ENCODE measurements at places on chromosomes 12 and 14.
A peak's percentile ranks its signal among the peaks of the same experiment; 100 is the strongest.

DNA sequence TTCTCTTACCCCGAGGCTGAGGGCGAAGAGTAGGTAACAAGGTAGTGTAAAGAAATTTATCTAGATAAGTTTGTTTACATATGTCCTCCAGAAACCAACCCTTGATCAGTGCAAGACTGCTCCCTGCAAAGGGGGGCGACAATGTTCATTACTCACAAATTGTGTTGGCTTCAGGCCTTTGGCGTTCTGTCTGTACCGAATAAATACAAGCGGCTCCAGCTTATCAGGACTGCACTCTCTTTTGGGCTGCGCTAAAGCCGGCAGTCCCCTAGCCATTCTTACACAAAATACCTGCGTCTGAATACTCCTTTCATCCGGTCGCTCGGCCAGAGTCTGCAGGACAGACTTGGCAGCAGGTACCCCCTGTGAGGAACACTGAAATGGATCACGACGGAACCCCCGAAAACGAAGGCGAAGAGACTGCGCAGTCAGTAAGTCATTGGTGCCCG lies 116.4 kb downstream of the PPHLN1 start:
- DNase-seq: no peak

- no peak for DNase-seq
Measured at GRCh38 chr12:6193853-6194815, 6.1 kb upstream of the CD9 start.

- no peak for DNase-seq
Measured at GRCh38 chr14:32102152-32102787, 25.2 kb downstream of the ARHGAP5 start.

GRCh38 chr14:67569651-67570290 lies 30.3 kb downstream of the PIGH start:
- no peak for DNase-seq

- DNase-seq: no peak
Measured at GRCh38 chr14:84976805-84977204, 553.1 kb upstream of the FLRT2 start.

DNA sequence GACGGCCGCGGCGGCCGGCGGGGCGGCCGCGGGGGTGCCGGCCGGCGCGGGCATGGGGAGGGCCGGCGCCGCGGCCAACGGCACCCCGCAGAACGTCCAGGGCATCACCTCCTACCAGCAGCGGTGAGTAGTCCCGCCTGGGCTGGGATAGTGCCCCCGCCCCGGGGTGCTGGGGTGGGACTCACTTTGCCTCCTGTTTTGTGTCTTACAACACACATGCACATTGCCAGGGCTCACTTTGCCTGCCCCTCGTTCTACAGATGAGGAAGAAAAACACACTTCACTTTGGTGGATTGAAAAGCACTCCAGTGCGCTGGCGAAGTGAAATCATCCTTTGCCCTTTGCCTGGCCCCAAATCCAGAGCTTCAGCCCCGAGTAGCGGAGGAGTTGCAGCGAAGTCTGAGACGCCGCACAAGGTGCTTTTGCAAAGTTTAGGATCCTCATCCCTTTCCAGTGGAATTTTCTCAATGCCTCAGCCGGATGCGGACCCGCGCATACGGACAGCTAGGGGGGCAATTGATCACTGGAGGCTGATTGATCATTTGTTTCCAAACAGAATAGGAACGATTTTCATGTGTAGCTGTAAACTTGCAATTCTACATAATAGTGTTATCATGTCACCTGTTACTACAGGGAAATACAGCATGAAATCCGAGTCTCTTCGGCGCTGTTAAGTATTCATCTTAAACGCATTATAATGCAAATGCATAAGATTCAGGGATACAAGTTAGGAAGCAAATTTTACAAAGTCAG lies 3.6 kb upstream of the NPAS3 start:
- no peak for DNase-seq

GRCh38 chr12:104623883-104624282 lies 167.1 kb downstream of the CHST11 start:
- no peak for DNase-seq

- DNase-seq: no peak
Measured at GRCh38 chr12:107760207-107760808, 629 bp downstream of the PRDM4 start.

DNA sequence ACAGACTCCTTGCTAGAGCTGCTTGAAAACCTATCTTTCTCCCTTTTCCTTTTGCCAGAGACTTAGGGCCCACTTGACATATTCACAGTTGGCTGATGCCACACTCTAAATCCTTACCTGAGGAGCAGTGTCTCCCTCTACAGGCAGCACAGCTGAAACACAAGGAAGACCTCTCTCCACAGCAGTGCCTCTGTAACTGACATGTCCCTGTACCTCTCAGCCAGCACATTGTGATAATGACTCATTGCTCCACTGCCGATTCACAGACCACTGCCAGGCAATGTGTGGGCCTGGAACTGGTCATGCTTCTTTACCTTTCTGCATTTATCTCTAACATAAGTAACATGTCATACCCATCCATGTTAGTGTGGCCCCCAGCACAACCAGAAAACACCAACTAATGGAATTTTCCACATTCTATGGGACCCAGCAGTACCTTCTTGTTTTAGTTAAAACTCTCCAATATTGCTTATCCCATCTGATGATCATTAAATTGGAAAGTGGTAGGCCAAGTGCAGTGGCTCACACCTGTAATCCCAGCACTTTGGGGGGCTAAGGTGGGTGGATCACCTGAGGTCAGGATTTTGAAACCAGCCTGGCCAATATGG lies 56.5 kb downstream of the GTF2A1 start:
- peak; percentile 11 for DNase-seq

DNA sequence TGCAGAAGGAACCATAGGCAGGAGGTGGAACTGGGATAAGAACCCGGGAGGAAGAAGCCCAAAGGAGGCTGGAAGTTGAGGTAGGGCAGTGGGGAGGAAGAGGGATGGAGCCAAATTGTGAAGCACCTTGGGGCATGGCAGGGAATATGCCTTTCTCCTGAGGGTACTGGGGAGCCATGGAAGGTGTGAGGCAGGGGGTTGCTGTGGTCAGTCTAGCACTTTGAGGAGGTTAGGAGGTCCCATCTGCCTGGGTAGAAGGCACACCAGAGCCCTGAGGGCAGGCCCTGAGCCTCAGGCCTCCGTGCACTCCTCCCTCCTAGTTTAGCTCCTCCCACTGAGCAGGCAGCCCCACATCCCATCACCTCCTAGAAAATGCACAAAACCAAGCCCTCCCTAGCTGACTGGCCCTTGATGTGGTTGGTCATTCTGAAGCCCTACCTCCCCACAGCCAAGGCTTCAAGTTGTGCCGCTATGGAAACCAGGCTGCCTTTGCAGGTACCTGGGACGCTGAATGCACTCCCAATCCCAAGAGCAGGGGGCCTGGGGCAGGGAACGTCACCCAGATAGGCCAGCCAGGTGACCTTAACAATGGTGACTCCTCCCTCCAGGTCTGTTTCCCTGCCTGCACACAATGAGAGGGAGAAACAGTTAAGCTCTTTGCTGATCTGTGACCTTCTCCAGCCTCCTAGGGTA lies 15.1 kb downstream of the PHETA1 start:
- DNase-seq: no peak

GRCh38 chr14:102341566-102341965 lies 21.1 kb downstream of the CINP start:
- no peak for DNase-seq

DNA sequence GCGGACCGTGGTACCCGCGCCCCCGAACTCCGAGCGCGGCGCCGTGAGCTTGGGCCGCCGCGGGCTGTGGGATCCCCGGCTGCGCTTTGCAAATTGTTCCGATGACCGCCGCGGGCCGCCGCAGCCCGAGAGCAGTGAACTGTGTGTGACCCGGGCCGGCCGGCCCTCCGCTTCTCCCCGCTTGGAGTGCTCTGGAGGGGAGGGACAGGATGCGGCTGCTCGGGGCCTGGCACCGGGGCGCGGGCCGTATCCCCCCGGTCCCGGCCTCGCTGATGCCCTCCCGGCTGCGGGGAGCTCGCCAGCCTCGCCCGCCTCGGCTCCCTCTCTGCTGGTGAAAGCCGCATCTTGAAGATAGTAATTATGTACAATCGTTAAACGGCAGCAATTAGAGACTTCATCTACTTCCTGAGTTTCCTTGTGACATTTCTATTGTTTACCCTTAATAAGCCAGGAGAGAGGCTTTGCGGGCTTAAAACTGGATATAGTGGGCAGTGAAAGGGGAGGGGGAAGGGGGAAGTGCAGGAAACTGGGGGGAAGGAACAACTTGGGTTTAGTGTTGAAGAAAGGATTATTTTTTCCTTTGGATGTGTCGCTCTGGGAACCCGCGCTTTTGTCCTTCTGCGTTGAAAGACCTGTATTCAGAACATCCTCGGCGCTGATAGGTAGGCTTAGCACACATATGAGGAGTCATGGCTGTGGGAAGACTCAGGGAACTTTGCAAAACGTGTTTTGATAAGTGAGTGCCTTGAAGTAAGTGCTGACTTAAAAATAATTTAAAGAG lies 1.2 kb downstream of the PELI2 start:
- DNase-seq: no peak

- no peak for DNase-seq
Measured at GRCh38 chr12:113802000-113802749, 163.9 kb downstream of the RBM19 start.

DNA sequence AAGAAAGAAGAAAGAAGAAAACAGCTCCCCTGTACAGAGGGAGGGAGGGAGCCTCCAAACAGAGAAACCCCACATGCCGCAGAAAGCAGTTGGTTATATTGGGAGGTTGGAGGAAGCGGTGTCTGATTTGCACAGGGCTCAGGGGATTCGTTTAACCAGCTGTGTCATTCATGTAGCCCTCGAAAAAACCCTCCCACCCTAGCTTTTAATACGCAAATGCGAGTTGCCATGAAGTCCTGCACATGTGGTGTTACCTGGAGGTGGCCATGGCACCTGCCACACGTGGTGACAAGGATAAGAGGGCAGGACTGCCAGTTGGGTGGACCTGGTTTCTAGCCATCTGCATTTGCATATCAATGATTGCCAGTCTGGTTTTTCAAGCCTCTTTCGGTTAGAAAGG lies 40.9 kb downstream of the TMEM30B start:
- DNase-seq: no peak

DNA sequence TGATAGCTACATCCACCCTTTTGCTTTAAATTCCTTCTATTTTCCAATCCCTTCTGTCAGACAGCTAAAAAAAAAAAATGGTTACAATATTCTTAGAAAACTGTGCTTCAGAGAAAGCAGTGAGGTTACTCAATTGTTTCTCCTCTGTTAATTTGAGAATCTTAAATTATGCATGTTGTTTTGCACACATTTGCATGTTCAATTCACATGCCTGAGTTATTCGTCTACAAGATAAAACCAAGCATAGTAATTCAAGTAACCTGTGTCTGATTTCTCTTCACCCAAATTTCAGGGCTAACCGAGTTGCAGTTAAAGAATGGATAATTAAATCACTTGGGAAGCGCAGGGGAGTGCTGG lies 81.0 kb upstream of the MED13L start:
- DNase-seq: no peak

DNA sequence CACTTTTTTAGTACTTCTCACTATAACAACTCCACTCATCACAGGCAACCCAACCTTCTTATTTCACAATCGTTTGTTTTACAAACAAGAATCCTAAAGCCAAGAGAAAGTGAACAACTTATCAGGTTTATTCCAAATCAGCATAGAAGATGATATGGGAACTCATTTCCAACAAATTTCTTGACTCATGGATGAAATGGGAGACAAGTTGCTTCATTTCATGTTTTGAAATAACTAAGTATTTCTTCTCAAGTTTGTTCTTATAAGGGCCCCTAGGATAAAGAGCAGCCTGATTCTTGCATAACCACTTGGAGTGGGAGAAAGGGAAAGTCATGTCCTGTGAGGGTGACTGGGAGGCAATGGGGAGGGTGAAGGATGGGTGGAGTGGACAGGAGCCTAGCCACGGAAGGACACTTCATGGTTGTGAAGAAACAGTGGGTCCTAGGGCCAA lies 168.3 kb downstream of the DUSP6 start:
- no peak for DNase-seq

- no peak for DNase-seq
Measured at GRCh38 chr12:54882079-54882478, 27.8 kb downstream of the MUCL1 start.

- DNase-seq: no peak
Measured at GRCh38 chr14:100633406-100633805, 46.2 kb upstream of the BEGAIN start.

GRCh38 chr12:106452309-106452708 lies 94.8 kb downstream of the POLR3B start:
- no peak for DNase-seq

DNA sequence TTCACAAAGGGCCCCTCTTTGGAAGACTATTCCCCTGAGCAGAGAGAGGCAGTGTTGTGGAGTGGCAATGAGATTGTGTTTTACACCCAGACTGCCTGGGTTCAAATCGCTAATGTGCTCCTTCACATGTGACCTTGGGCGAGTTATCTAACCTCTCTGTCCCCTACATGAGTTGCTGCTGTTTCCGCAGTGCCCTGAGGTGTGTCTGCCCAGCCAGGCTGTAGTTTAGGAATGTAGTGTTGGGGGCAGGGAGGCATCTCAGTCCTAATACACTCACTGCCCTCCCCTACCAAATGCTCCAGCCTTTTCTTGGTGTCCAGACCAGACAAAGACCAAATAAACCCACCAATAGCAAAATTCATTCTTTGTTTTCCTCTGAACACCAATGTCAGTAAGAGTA lies 78.6 kb downstream of the SLC24A4 start:
- DNase-seq: no peak

- no peak for DNase-seq
Measured at GRCh38 chr12:28223025-28223554, 32.8 kb downstream of the CCDC91 start.

DNA sequence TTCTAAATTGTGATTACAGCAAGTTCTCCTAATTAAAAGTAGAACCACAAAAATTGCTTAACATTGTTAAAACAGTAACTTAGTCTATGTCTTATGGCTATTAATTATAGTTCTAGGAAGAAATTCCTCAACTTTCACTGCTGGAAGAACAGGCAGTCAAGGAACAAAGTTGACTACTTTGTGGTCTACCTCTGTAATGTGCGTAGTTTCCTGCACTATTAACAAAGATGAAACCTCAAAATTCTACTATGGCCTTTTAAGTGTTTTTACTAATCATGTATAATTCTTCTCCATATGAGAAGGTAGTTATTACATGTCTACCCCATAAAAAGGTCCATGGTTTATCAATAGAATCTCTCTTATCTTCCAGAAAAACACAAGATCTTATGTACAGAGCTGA lies 7.6 kb downstream of the RASSF9 start:
- DNase-seq: no peak

DNA sequence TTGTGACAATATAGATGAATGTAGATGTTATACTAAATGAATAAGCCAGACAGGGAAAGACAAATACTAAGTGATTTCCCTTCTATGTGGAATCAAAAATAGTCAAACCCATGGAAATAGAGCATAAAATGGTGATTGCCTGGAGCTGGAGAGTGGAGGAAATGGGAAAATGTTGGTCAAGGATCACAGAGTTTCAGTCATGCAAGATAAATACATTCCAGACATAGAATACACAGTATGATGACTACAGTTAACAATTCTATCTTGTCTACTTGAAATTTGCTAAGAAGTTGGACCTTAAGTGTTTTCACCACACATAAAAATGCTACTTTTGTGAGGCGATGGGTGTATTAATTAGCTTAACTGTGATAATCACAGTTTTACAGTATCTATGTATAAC lies 1182.7 kb downstream of the AACS start:
- DNase-seq: no peak

Measured in fibroblast of skin of left quadriceps (primary cell).